ENCODE measurements at places on chromosomes 11 and 22.

DNA sequence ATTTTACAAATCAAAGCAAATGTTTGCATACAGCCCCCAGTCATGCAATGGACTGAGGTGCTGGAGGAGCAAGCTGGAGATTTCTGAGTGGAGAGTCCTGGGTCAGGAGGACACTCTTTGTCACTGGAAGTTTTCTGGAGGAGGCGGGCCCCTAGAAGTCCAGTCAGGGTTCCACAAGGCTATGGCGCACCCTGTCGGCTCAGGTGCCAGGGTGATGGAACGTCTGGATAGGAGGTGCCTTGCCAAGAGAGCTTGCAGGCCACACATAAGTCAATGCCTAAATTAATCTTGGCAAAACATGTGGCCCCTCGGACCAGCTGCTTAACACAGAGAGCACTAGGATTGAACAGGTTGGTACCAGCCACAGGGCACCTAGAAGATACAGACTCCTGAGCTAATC lies 174.7 kb upstream of the CADM1 start:
- no peak for DNase-seq

DNA sequence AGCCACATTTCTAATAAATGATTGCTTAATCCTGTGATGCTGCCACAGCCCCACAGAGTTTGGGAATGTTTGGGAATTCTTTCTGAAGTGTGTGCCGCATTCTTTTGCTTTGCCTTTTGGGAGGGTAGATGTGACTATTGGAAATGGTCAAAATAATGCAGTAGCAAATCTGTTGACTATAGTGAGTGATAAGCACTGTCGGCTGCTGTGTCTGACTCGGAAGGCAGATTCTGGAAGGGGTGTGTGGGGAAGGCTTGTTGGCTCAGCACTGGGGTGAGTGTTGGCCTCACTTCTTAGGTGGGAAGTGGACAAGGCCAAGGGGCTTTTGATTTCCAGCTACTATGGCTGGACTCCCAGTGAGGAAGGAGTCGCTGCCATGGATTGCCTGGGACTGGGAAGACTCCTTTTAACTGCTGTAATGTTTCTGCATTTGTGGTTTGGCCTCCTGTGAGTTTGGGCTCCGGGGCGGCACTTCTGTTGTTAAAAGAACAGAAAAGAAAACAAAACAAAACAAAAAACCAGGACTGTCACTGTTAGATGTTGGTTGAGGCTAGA lies 20.1 kb downstream of the ZBTB16 start:
- DNase-seq: no peak

- no peak for DNase-seq
Measured at GRCh38 chr22:43789452-43789851, 22.7 kb downstream of the EFCAB6 start.

DNA sequence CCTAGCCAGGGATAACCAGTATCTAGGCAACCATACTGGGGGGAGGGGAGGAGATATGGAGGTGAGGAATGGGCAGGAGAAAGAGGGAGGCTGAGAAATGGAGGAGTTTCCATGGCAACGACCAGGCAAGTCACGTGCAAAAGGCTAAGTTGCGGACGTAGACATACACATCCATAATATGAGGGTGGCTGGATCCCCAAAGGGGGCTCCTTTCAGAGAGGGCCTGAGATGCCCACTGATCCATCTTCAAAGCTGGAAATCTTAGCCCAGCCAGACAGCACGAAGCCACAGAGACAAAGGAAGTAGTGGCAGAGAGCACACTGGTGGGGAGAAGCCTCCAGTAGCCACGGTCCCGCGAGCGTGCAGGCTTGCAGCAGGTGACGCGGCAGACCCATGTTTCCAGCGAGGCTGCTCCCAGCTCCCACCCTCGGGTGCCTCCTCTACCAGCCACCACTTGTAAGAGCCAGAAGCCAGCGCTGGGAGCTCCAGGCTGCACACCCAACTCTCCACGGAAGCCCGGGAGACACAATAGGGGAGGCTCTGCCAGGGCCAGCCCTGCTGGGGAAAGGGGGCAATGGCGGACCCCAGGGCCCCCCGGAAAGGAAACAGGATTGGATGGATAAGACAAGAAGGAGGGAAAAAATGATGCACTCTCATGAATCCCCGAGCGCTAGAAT lies 938 bp downstream of the FXYD6 start:
- DNase-seq: no peak

DNA sequence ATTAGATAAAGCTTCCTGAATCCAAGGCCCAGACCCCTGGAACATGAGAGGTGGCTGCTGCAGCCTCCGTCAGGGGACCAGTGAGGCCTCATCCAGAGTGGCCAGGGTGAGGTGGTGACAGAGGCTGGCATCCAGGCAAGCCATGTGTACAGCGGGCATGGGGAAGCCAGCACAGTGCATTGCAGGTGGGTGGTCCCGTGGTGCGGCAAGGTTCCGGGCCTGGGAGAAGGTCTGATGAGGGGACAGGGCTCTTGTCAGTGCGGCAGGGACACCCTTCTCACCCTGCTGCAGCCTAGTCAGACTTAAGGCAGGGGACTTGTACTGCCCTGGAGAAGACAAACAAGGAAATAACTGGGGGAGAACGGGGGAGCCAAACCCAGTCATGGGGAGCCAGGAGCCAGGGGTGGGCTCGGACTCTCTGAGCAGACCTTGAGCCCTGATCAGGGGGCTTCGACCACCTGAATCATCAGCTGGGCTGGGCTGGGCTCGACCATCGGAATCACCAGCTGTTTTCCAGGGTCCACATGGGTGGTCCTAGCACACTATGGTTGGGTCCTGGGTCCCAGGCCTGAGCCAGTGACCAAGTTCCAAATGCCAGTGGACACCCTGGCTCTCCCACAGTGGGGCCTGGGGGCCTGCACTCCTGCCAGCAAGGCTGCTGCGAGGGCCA lies 5.1 kb downstream of the TTC38 start:
- DNase-seq: no peak

DNA sequence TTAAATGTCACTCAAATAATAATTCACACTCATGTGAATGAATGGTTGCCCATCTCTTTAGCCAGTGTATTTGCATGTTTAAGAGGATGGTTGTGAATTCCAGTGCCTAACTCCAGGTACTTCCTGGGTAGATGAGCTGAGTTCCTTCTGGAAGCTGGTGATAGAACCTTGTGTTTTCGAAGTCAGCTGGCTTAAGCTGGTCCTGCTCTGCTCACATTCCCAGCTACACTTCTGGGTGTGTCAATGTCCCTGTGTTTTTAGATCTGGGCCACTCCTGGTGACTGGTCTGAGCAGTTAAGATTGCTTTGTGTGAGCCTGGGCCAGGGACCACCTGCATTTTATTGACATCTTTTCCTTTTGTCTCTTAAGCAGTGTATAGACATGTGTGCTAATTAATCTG lies 10.6 kb downstream of the TEAD1 start:
- DNase-seq: no peak

- no peak for DNase-seq
Measured at GRCh38 chr22:45608763-45609180, 62.9 kb upstream of the ATXN10 start.

GRCh38 chr11:62546929-62547625 lies 471 bp upstream of the AHNAK start:
- no peak for DNase-seq

DNA sequence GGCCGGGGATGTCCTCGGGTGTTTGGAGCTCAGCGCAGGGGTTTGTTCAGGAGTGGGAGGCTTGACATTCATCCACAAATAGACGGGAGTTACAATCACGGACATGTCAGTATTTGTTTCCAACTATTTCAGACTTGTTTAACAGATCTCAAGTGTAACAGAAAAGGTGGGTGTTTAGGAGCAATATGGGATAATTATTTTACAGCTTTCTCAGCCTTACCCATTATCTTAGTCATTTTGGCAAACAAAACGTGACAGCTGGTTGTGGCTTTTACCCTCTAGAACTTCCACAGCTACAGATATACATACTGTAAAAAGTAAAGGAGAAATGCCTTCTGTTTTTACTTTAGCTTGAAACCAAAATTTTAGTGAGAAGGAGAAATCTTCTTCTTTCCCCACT lies 178.7 kb upstream of the TMEM45B start:
- DNase-seq: no peak

DNA sequence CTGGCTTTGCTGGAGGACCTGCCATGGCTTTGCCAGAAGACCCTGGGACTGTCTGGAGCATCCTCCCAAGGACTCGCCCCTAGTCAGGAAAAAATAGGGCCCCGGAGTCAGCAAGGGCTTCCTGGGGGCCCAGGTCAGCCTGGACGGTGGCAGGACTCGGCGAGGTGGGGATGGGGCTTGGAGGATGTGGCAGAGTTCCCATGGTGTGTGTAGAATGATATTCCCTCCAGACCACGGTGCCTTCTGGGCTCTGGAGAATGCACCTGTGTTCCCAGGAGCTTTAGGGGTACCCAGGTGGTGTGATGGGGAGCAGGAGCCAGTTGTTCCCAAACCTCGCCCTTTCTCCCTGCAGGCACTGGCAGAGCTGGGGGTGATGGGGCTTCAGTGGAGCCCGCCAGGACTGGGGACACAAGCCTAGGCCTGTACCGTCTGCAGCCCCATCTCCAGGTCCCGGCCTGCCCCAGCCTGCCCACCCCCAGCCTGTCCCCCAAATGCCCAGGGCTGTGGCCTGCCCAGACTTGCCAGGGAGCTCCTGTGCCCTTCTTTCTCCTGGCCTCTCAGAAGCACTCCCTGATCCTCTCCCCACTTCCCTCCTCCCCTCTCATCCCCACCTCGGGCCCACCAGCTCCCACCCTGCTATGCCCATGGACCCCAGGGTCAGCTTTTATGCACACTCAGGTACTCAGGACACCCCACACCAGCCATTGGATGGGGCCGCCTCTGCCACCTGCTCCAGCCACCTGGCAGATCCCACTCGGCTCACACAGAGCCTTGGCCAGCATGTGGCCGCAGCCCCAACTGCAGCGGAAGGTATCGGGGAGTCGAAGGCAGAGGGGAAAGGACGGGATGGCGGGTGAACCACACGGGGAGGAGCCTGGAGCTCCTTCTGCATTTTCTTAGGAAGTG lies 82.1 kb downstream of the CDKN1C start:
- DNase-seq: no peak

GRCh38 chr22:36528341-36528740 lies 625 bp downstream of the EIF3D start:
- no peak for DNase-seq

DNA sequence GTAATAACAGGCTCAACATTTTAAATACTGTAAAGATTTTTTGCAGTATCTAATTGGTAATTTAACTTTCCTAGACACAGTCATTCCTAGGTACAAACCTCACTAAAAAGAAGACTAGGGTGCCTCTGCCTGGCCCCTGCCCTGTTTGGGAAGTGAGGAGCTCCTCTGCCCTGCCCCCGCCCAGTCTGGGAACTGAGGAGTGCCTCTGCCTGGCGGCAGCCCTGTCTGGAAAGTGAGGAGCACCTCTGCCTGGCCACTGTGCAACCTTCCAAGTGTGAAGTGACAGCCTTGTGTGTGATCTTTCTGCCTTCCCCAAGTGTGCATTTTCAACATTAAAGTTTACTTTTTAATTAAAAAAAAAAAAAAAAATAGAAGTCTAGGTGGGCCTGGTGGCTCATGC lies 4.2 kb downstream of the CHORDC1 start:
- DNase-seq: no peak

GRCh38 chr11:65121447-65121864 lies 478 bp downstream of the FAU start:
- no peak for DNase-seq

GRCh38 chr22:40368016-40368415 lies 2.4 kb upstream of the SGSM3 start:
- DNase-seq: no peak

DNA sequence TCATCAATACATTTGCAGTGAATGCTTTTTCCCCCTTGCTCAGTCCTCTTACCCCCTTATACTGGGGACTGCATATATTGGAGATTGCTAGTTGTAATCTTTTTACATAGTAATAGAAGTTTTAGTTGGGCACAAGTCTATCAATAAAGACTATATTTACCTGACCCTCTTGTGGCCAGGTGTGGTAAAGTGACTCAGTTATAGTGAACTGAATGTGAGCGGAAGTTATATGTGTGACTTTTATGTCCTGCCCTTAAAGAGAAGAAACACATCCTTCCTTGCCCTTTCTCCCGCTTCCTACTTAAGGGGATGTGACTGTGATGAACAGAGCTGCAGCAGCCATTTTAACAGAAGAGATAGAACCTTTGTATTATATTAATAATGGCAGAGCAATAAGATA lies 362.0 kb downstream of the METTL15 start:
- DNase-seq: no peak

DNA sequence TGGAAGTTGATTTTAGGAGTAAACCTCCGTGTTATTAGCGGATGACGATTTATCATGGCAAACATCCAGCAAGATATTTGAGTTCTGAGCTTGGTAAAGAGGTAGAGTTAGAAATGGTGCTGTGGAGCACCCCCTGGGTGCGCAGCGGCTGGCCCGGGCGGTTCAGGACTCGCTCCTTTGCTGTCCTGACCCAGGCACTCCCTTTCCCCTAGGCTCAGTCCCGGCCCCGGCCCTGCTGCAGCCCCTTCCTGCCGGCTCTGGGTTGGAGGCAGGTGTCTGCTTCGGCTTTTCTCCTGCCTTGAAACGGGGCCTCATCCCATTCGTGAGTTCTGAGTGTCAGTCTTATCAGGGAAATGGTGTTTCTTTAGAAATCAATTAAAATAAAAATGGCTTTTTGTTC lies 33.4 kb downstream of the AP2A2 start:
- no peak for DNase-seq

DNA sequence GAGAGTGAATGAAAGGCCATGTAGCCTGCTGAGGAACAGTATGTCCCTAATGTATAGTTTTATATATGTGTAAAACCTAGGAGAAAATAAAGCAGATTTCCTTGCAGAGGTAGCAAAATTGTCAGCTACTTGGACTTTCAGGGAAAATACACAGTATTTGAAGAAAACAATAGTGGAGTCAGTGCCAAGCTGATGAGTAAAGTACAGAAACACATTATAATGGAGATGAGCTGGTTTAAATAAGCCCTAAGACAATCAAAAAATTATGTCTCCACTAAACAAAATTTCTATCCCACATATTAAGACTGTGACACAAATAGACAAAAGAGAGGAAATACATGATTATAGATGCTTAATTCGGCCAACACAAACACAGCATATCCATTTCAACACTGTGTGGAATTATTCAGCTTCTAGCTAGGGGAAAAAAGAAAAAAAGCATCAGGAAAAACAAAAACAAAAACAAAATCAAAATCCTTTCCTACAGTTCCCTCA lies 75.9 kb downstream of the MAML2 start:
- DNase-seq: no peak

GRCh38 chr11:124736736-124737135 lies 3.0 kb upstream of the NRGN start:
- no peak for DNase-seq

DNA sequence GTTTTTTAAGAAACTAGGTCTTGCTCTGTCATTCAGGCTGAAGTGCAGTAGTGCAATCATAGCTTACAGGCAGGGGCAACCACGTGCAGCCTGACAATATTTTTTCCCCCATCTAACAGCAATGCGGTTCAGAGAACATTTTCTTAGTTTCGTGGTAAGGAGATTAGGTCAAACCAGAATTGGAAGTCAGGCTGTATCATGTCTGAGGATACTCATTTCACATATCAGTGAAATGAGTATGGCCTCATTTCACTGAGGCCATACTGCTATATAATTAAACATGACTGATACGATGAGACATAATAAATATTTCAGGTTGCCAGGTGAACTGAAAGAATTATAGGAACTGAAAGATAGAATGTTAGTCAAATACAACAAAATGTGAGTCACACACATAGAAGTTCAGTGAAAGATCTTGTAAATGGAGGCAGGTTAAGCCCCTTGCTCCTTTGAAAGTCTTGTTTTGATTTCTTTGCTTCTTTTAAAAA lies 32.5 kb upstream of the IZUMO1R start:
- no peak for DNase-seq
